Fibroblast of the aortic adventitia (primary cell): ENCODE measurements at places on chromosomes 16 and 17. TPM values are rescaled to one million over a fixed set of nuclear protein-coding genes. Genes with fewer than 3 reads are reported as not detected.

C16orf74 gene
- 0.81 and 12.0 TPM in 2 replicates for total RNA-seq

HSD17B2 gene
- total RNA-seq, result 0.09 TPM in 1 of 2 replicates, not detected in the other

NR1D1 gene
- total RNA-seq, result 2.8 and 6.5 TPM in 2 replicates

FSCN2 gene
- total RNA-seq, result 1.3 and 1.8 TPM in 2 replicates
